ENCODE measurements at places on chromosomes 2 and 18. TPM values are rescaled to one million over a fixed set of nuclear protein-coding genes. Genes with fewer than 3 reads are reported as not detected.

Gene PARD6G
- total RNA-seq = 5.8 TPM

Gene TIGD1
- total RNA-seq = 3.2 TPM

Gene CD226
- 0.66 TPM for total RNA-seq

Gene SCTR
- total RNA-seq = not detected

Gene EMILIN2
- 16.3 TPM for total RNA-seq

Measured in smooth muscle cell of trachea (primary cell).